Islet precursor cell (in vitro differentiated cells): ENCODE measurements at places on chromosomes 2 and 18.

DNA sequence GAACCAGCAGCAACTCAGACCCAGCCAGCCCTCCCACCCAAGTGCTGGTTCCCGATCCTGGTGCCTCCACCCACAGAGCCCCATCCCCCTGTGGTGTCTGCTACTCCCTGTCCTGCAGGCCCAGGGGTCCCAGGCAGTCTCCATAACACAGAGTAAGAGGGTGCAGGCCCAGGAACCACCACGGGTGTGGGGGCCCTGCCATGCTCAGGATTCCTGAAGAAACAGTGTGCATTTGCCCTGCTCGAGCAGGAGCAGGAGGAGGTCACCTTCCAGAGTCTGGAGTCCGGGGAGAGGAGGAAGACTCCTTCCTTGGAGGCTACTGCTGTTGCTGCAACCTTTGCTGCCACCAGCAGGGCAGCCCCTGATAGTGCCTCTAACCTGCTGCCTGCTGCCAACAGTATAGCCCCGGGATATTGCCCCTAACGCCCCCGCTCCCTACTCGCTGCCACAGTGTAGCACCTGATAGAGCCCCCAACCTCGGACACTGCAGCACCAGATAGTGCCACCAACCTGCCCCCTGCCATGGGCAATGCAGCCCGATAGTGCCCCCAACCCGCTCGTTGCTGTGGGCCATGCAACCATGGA is 46.8 kb upstream of the ANKRD62 start:
- peak; percentile 60 for DNase-seq

DNA sequence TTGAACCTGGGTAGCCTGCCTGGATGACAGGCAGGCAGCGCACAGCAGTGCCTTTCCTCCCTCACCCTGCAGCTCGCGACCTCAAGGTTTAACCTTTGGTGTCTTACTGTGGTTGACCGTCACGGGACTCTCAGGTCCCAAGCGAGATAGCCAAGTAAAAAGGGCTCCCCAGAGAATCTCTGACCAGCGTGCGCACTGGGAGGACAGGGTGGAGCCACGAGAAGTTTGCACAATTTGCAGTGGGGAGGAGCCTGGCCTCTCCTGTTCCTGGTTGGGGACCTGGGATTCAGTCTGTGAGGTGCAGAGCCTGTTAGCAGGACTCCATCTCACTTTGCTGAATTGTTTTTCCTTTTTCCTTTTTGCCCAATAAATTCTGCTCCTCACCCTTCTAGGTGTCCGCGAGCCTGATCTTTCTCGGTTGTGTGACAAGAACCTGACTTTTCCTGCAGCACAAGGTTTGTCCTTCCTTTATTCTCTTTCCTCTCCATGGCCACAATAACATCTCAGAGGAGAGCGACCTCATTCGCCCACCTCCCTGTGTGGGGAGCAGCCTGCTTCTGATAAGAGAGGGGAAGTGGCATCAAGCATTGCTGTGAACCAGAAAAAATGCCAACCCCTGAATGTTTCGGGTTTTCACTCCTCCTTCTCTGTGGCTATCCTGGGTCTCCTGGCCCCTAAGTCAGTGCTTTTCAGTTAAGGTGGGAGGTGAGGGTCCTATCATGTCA is 36.2 kb downstream of the POU3F3 start:
- peak; percentile 29 for DNase-seq

DNA sequence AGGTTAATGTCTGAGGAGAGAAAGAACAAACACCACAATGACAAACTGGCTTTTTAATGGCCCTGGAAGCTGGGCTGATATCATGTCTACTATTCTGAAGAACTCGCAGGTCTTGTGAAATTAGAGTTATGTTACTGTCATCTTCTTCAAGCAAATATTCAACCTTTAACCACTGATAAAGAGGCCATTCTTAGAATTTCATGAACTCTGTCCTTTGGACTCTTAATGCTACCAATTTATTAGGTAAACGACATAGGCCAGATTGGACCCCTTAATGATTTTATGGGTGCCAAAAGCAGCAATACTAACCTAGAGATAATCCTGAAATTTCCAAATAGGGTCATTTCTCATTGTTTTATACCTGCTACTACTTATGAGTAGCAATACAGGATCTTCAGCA is 109.0 kb upstream of the ACVR1C start:
- no peak for DNase-seq

DNA sequence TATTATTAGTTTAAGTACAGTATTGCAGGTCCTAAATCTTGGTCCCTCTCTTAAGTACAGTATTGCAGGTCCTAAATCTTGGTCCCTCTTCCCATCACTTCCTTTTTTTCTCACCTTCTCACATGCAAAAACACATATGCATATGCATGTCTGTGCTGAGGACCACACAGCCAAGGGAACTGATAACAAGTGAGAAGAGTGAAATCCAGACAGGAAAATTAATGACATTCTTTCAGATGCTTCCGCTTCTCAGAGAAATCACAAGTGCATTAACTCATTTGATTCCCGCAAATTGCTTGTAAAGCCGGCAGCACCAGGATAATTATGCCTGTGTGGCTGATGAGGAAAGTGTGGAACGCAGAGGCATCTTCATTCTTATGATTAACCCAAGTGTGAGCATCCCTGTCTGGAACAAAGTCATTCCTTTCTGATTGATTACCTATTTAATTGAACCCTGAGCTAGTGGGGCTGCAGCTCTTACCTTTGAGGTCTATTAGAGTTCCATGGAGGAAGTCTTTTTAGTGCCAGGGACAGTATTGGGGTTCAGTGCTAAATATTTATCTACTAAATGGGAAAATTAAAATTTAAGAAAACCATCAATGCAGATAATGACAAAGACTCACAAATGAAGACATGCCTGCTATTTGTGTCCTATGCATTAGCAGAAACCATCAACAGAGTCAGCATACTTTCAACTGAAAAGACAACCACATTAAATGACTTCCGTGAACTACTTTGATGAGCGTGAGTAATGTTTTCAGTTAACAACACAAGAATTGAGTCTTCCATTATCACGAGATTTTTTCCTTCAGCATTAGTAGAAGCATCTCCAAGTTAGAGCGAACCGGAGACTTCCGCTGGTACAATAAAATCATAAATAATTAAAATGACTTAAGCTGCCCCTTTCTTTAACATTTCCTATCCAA is 220.4 kb upstream of the SLC35G4 start:
- no peak for DNase-seq

GRCh38 chr2:6771634-6772611 is 93.8 kb downstream of the CMPK2 start:
- DNase-seq, result peak; percentile 87

- no peak for DNase-seq
Measured at GRCh38 chr18:70154591-70155194, 50.8 kb downstream of the RTTN start.

GRCh38 chr18:55114876-55115275 is 155.6 kb upstream of the CCDC68 start:
- no peak for DNase-seq

DNA sequence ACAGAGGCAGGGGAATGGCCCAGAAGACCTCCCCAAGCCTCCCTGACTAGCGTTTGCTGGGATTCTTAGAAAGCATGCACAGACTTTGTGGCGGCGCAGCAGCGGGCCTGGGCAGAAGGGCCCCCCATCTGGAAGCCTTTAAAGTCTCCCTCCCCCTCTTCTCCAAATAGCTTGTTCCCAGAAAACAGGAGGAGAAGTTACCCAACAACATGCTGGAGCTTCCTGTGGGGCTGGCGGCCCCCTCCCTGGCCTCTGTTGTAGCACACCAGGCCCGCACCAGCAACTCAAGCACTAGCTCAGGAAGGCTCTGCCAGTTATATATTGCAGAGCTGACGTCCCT is 334.8 kb downstream of the DYSF start:
- peak; percentile 50 for DNase-seq

GRCh38 chr2:105179469-105180372 is 61.8 kb upstream of the GPR45 start:
- DNase-seq, result no peak
